Inflammatory macrophage treated with lipopolysaccharide for 1 hour (primary cell): ENCODE measurements at places on chromosomes 1 and 21.
A peak's percentile ranks its signal among the peaks of the same experiment; 100 is the strongest.

DNA sequence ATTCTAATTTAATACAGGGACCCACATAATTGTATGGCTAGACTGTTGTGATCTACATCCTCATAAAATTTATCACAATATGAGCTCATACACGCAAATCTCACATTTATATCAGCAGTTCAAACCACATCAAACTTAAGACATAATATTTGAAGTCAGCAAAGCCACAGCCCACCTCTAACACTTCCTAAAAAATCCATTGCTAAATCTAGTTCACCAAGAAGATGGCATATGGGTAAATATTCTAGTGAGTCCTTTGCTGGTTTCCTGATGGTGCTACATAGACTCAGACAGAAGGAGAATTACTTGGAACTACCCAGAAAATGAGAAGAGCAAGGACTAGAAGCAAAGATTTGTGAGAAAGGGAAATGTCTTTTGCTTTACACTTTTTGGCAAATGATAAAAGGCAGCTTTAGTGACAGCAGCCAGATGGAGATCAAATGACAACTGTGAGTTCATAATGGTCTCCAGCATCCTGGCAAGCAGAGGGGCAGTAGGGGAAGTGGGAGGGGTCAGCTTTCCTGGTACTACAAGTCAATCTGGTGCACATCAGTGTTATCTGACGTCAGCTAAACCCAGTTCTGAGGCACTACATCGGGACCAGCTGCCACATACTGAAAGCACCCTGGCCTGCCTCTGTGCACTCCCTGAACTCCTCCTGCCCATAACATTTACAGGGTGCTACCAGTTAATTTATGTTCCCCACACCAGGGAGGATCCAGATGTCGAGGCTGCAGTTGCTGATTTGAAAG lies 10.6 kb upstream of the GADD45A start:
- DNase-seq, result no peak

GRCh38 chr1:30693822-30694221 lies 29.6 kb downstream of the MATN1 start:
- no peak for DNase-seq

- no peak for DNase-seq
Observed at GRCh38 chr1:168179438-168180147, 831 bp downstream of the TIPRL start.

GRCh38 chr1:200364091-200364759 lies 45.6 kb downstream of the ZNF281 start:
- DNase-seq, result no peak

- DNase-seq, result no peak
Observed at GRCh38 chr21:45308194-45309068, 20.7 kb upstream of the POFUT2 start.

GRCh38 chr1:12230549-12231275 lies 882 bp downstream of the VPS13D start:
- peak; percentile 25 for DNase-seq

DNA sequence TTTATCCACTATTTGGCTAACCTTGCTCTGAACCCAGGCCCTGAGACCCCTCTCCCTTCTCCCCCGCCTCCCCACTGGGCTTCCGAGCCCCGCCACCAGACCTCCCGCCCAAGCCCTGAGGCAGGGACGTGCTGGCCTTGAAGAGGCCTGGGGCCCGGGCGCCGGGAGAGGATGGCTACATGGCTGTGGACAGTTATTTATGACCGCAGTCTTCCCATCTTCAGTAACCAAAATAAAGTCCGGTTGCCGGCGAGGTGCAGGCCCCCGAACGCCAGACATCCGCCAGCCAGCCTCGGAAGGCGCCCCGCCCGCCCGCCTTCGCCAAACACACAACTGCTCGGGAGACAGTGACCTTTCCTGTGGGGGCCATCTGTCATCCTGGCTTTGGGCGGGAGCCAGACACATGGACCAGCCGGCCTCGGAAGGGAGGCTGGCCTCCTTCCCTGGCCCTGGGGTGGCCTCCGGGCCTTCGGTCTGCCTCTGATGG lies 69.0 kb downstream of the DHRS3 start:
- DNase-seq, result no peak

DNA sequence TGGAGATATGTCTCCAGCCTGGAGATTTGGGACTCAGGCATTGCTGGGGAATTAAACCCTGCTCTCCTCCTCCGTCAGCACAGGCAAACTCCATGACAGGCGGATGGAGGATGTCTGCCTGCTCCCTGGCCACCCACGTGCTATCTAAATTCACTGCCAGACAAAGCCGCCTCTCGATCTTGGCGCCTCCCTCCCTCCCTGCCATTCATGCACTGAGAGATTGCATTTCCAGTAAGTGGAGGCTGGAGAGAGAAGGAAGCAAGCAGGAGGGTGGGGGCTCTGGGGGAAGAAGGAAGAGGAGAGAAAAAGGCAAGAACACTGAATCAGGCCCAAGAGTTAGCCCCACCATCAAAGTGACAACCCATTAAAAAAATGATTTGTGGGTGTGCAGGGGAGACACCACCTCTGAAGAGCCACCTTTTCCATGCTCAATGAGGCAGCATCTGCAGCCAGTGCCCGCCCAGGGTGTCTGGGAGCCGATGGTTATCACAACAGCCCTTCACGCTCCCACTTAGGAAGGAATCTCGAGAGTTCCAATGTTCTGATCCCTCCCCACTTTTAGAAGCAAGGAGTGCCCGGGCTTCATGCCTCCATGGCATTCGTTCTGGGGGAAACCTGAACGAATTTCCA lies 183.0 kb downstream of the HIVEP3 start:
- DNase-seq, result no peak

GRCh38 chr1:186793582-186793927 lies 35.2 kb upstream of the PLA2G4A start:
- no peak for DNase-seq

DNA sequence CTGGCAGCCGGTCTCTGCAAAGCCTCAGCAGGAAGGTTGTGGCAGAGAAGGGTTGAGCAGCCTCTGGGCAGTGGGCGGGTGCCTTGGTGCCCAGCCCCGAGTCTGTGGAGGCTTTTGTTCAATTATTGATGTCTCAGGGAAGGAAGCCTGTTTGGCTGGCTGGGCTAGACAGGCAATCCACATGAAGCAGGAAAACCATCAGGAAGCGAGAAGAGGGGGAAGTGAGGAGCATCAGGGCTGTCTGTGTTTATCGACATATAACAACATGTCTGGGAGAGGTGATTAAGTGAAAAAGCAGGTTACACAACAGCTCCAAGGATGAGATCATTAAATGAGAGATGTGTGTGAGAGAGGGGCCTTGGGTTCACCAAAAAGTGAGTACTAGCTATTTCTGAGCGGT lies 105.4 kb downstream of the UBE2U start:
- no peak for DNase-seq

- no peak for DNase-seq
Observed at GRCh38 chr1:210618369-210618768, 289.7 kb downstream of the HHAT start.

- no peak for DNase-seq
Observed at GRCh38 chr1:7505094-7505770, 265.9 kb upstream of the VAMP3 start.

DNA sequence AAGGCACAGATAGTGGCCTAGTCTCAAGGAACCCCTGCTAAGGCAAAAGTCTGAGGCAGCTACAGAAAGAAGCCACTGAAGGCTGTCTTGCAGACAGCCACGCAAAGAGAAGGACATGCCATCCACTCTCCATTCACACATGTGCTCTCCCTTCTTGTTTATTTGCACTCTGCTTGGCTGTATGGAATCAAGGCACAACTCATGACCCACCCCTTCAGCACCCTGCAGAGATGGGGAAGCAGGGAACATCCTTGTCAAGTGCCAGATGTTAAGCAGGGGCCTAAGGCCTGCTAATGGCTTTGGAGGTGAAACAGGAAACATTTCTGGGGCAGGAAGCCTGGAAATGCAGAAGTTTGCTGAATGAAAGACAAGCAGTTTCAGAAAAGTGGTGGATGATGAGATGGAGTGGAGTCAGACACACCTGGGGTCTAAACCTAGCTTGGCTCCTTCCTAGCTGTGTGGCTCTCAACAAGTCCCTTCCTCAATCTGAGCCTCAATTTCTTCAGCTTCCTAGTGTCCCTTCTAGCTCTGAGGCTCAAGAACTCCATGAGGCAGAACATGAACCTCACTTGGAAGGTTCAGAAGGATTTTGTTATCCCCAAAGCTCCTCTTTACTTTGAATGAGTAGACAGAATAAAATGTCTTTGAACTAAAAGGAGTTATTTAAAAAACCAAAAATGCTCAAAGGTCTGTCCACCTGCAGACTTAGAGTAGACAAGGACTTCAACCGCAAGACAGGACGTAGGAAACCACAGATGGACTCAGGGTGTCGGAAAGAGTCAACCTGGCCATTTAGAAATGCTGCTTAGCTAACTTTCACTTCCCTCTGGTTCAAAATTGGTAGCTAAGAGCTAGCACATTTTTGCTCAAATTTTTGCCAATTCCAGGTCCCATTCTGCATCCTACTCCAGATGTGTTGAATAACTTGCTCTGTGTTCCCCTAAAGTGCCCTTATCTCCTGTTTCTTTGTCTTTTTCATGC lies 283.1 kb downstream of the PLPP3 start:
- DNase-seq, result no peak

- DNase-seq, result no peak
Observed at GRCh38 chr1:48683839-48684238, 92.9 kb downstream of the BEND5 start.

DNA sequence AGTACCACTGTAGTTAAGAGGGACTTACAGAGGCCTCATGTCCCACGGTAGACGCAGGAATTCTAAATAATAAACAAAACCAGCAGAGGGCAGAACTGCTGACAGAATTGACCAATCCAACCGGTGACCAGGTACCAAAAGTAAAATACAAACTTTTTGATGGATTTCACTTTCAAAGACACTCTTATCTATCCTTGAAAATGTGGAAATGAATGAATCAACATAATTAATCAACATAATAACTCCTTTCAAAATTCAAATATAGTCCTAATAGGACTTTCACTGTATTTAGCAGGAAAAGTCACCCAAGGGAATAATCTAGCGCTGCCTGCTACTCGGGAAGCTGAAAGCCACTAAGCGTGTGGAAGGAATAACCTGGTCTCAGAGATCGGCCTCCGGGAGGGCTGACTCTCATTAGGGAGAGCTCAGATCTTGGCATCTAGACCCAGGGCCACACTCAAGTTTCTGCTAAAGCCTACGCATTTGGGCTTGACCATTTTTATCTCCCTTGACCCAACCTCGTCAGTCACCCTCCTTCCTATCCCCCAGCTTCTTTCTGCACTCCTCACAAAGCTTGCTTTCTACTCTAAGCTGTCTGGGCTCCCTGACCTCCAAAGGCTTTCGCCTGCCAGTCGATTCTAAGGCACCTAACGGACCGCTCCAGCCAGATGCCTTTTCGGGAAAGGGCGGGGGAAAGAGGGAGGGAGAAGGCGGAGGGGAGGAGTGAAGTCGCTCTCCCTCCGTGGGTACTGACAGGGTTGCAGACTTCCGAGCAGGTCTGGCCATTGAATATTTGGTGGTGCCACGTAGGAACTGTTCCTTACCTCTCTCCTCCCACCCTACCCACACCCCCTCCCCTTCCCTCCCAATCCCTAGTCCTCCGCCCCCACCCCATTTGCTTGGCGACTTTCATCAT lies 1.6 kb downstream of the COL11A1 start:
- DNase-seq, result peak; percentile 13

DNA sequence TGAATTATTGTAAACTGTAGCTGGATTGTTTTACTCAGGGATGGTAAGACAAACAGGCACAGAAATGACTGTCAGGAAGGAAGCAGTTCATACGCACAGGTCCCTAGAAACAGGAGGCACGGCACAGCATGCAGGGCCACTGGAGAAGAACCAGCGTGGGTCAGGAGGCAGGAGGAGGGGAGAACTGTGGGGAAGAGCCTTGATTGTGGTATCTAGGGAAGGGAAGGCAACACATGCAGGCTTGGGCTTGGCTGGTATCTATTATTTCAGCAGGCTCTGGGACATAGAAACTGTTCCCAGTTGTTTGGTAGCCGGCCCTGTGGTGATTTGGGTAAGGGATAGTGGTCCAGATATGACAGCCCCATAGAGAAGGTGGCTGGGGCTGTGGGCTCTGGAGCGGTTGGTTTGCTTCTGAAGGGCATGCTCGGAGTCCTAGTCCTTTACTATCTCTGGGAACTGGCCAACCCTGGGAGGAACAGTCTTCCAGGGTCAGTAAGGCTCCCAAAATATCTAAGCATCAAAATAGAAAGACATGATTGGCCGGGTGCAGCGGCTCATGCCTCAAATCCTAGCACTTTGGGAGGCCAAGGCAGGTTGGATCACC lies 43.1 kb upstream of the CCSAP start:
- DNase-seq, result no peak

DNA sequence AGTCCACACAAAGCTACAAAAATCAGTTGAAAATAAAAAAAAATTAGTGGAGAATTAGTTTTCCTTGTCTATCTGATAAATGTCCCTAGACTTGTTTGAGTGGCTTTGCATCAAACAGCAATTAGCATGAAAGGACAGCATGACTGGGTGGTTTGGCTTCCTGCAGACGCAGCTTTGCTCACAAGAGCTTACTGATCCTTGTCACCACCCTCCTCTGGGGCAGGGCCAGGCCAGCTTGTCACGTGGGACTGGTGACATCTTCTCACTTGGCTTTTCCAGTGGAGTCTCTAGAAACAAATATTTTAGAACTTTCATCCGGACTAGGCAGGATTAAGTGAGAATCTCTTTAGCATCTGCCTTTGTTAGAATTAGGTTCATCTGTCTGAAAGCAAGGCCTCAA lies 76.0 kb upstream of the OLIG2 start:
- DNase-seq, result no peak

DNA sequence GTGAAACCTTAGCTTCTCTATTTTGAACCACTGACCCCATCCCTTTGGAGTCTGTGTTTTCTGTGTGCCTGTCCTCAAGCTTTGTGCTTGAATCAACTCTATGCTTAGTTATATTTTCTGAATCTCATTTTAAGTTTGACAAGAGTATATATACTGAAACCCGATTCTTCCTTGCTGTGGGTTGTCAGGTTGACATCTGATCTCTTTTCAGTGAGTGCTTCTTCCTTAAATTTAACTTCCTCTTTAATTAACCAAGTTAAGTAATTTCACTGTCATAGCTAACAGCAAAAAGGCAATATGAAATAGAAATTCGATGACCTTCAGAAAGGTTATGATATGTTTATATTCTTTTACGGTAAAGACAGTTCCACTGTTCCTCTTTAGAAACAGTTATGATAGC lies 69.4 kb downstream of the C1orf21 start:
- peak; percentile 56 for DNase-seq

- peak; percentile 88 for DNase-seq
Observed at GRCh38 chr1:155859881-155860871, 809 bp downstream of the SYT11 start.

GRCh38 chr1:172089768-172090510 lies 248.6 kb downstream of the DNM3 start:
- DNase-seq, result no peak

DNA sequence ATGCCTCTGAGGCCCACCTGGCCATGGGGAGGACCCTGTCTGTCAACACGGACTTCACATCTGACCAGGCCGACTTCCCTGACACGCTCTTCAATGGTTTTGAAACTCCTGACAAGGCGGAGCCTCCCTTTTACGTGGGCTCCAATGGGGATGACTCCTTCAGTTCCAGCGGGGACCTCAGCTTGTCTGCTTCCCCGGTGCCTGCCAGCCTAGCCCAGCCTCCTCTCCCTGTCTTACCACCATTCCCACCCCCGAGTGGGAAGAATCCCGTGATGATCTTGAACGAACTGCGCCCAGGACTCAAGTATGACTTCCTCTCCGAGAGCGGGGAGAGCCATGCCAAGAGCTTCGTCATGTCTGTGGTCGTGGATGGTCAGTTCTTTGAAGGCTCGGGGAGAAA lies 101.8 kb downstream of the ADARB1 start:
- no peak for DNase-seq
